ENCODE measurements at places on chromosomes 3 and 15.

DNA sequence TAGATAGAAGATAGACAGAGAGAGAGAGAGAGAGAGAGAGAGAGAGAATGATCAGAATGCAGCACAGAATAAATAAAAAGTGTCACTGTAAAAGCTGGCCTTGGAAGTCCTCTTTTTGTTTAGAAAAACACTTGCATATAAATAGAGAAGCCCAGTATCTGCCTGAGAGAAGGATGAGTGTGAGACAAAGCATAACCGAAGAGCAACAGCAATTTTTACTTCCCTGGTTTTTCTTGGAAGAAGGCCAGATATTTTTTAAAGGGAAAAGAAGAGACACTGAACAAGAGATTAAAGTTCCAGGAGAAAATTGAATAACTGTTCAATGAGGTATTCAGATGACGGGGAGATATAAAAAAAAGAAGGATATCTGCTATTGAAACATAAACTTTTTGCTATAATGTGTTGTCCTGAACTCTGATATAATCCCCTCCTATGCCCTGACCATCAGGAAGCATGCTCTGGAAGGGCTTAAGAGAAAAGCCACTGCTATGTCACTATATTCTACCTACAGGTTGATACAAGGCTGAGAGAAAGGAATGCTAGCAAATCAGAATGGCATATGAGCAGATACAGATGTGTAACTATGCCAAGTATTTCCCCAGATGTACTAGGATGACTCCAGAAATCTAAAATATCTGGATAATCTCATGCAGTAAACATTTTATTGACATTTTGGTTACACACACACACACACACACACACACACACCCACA, 358.9 kb downstream of the RBMS3 start:
- DNase-seq, result no peak

DNA sequence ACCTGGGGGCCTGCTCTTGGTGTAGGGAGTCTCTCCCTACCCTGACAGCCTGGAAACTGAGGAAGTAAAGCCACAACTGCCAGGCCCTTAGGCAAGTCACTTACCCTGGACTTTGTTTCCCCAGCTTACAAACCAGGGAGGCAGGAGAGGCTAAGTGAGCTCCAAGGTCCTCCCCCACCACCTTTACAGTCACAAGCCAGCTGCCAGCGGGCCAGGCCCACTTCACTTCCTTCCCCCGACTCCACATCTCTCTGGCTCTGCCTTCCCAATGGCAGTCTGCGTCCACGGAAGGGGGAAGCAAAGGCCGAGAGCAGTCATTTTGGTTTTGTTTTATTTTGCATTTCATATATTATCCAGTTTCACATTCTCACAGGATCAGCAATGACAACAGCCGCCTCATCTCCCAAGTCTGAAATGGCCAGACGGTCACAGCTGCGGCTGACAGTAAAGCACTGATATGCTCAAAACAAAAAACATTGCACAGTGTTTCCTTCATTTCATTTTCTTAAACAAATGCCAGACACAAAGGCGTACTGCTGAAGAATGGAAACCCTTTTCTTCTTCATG, 35.7 kb downstream of the RBPMS2 start:
- no peak for DNase-seq

- no peak for DNase-seq
These were observed 23.9 kb upstream of the ACAD9 start for GRCh38 chr3:128855569-128855968.

DNA sequence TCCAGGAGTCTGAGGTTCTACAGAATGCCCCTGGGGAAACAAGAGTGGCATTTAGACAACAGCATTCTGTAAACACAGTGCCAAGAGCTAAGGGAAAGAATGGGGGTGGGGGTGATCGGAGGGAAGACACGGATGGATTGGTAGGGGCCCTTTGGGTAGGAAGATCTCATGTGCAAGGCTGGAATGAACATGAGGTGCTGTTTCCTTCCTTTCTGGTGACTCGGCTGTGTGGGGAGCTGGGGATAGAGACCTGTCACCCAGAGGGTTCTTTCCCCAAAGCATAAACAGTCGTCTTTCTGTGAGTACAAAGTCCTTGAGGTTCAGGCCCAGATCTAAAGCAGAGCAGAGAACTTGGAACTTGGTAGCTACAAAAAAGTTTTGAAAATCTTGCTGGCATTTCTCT, 11.7 kb downstream of the TPM1 start:
- DNase-seq, result no peak

GRCh38 chr15:47299846-47300434, 417.4 kb upstream of the SEMA6D start:
- no peak for DNase-seq

DNA sequence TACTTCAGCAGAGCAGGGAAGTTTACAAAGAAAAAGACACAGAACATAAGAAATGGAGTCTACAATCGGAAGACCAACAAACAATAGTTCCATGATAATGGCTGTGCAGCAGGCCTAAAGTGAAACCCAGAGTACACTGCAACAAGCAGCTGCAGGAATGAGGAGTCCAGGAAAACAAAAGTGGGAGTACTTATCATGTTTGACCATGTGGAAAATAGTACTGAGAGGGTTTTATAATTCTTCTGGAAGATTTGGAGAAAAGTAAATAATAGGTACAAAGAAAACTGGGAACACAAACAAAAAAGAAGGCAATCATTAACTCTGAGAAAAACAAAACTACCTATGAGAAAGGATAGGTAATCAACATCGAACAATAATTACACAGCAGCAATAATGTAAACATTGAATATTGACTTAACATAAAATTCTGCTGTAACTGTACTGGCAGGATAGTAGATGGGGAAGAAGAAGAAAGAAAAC, 87.5 kb downstream of the NEK10 start:
- no peak for DNase-seq

GRCh38 chr3:112149136-112149535, 16.1 kb upstream of the GCSAM start:
- no peak for DNase-seq

- DNase-seq, result no peak
These were observed 102.6 kb upstream of the PRR20G start for GRCh38 chr3:127390365-127391025.

DNA sequence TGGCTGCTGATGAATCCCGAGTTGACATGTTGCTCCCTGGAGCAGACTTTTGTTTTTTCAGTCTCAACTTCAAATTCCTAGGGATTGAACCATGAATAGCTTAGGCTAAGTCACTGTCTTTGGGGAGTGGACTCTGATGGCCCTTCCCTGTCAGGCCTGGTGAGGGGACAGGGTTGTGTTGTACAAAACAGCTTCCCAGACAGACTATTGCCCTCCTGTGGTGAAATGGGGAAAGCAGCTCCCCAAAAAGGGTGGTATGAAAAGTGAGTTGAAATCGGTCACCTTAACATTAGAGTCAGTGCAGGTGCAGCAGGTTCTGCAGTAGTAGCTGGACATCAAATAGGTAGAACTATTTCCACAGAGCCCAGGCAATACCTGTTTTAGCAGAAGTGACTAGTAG, 775.6 kb downstream of the ROBO2 start:
- DNase-seq, result no peak

Measured in DMS 273 treated with DMSO at 0.1 percent for 48 hours (cell line).